Gastrocnemius medialis (tissue), 4 donors: ENCODE measurements at places on chromosomes 12 and 14. TPM values are rescaled to one million over a fixed set of nuclear protein-coding genes. Genes with fewer than 3 reads are reported as not detected.
A peak's percentile ranks its signal among the peaks of the same experiment; 100 is the strongest.

DNA sequence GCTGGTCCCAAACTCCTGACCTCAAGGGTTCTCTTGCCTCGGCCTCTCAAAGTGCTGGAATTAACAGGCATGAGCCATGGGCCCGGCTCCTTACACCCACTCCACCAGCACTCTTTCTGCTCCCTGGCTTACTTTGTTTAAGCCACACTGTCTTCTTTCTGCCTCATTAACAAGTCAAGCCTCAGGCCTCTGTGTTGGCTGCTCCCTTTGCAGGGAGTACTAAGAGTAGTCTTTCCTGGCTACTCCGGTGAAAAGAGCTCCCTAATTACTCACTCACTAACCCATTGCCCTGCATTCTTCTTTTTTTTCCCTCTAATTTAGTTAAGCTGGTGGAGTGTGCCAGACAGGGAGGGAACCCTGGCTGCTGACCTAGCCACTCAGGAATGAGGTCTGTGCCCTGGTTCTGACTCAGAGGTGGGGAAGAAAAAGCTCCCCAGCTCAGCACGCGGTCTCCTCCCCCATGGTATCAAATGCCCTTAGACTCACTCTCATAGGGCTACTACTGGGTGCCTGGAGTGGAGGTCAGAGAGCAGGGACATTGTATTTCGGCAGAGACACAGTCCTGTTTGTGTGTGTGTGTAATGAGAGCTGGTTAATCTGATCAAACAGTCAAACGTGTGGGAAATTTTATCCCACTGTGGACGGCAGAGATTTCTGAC lies 19.8 kb downstream of the GALNT6 start:
- H3K27ac ChIP-seq = peak overlapping the region; percentile 84
- no peak overlapping the region for H3K4me3 ChIP-seq
- DNase-seq = peak; percentile 88
- no peaks in the 10 kb centered on the region for H3K36me3 ChIP-seq
- no peaks in the 10 kb centered on the region for H3K27me3 ChIP-seq

DNA sequence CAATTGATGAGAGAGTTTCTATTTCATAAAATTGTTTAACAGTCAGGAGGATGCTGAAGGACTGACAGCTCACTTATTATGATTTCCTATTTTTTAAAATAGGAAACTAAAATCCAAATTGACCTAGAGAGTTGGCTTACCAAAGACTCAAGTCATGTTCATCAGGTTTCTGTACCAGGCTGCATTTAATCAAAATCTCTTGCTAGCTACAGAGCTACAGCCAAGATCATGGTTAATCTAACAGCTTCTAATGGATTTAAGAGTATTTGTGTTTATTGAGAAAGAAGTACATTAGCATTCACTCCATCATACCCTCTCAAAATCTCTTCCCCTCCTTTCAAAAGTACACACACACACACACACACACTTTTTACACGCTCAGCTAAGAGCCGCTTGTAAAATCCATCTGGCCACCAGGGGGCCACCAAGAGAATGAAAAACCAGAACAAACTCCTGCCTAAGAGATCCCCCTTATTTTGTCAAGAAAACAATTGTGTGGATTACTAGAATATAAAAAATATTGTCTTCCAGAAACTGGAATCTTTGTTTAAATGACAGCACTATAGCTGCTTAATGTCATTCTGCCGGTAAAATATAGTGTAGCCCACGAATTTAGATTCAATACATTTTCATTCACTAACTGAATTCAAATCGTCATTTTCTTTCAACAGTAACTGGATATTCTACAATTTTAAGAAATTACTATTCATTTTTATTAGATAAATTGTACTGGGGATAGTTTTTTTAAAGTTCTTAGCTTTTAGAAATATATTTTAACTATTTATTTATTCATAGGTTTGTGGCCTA lies 334.0 kb downstream of the BTG1 start:
- H3K36me3 ChIP-seq = no peaks in the 10 kb centered on the region
- DNase-seq = peak; percentile 27
- H3K27ac ChIP-seq = no peak overlapping the region
- H3K27me3 ChIP-seq = no peaks in the 10 kb centered on the region
- H3K4me3 ChIP-seq = no peak overlapping the region

- no peak for DNase-seq
- no peaks in the 10 kb centered on the region for H3K36me3 ChIP-seq
- H3K27me3 ChIP-seq = peaks cover 3% of the 10 kb centered on the region
- no peak overlapping the region for H3K27ac ChIP-seq
Measured at GRCh38 chr12:115960-116915, 49.7 kb downstream of the IQSEC3 start.

- H3K27ac ChIP-seq = no peak overlapping the region
- H3K27me3 ChIP-seq = no peaks in the 10 kb centered on the region
- peaks cover 5% of the 10 kb centered on the region for H3K4me1 ChIP-seq
- H3K4me3 ChIP-seq = no peak overlapping the region
- H3K36me3 ChIP-seq = no peaks in the 10 kb centered on the region
- DNase-seq = no peak
Measured at GRCh38 chr12:47028981-47029708, 50.3 kb upstream of the PCED1B start.

- no peaks in the 10 kb centered on the region for H3K27me3 ChIP-seq
- peak; percentile 13 for DNase-seq
- no peak overlapping the region for H3K4me3 ChIP-seq
Measured at GRCh38 chr12:28017126-28017872, 44.8 kb upstream of the PTHLH start.

GRCh38 chr12:57157588-57158173 lies 10.3 kb upstream of the LRP1-AS start:
- no peaks in the 10 kb centered on the region for H3K4me1 ChIP-seq
- H3K4me3 ChIP-seq = no peak overlapping the region
- no peaks in the 10 kb centered on the region for H3K27me3 ChIP-seq
- H3K27ac ChIP-seq = no peak overlapping the region

- no peaks in the 10 kb centered on the region for H3K4me1 ChIP-seq
- no peaks in the 10 kb centered on the region for H3K36me3 ChIP-seq
- peaks cover 11% of the 10 kb centered on the region for H3K27me3 ChIP-seq
- no peak overlapping the region for H3K4me3 ChIP-seq
Measured at GRCh38 chr12:213527-213932, 427 bp downstream of the SLC6A12 start.

GRCh38 chr12:87670448-87670847 lies 358.8 kb downstream of the C12orf50 start:
- no peaks in the 10 kb centered on the region for H3K27me3 ChIP-seq
- no peak overlapping the region for H3K4me3 ChIP-seq
- no peaks in the 10 kb centered on the region for H3K36me3 ChIP-seq
- H3K27ac ChIP-seq = no peak overlapping the region

GRCh38 chr12:75971253-75971652 lies 60.3 kb downstream of the PHLDA1 start:
- DNase-seq = no peak
- H3K4me1 ChIP-seq = no peaks in the 10 kb centered on the region
- H3K27ac ChIP-seq = no peak overlapping the region
- no peak overlapping the region for H3K4me3 ChIP-seq

GRCh38 chr14:74105381-74105780 lies 20.6 kb downstream of the LIN52 start:
- H3K4me1 ChIP-seq = no peaks in the 10 kb centered on the region
- H3K27me3 ChIP-seq = no peaks in the 10 kb centered on the region
- no peak for DNase-seq
- H3K36me3 ChIP-seq = peaks cover 29% of the 10 kb centered on the region
- H3K27ac ChIP-seq = no peak overlapping the region
- no peak overlapping the region for H3K4me3 ChIP-seq

DNA sequence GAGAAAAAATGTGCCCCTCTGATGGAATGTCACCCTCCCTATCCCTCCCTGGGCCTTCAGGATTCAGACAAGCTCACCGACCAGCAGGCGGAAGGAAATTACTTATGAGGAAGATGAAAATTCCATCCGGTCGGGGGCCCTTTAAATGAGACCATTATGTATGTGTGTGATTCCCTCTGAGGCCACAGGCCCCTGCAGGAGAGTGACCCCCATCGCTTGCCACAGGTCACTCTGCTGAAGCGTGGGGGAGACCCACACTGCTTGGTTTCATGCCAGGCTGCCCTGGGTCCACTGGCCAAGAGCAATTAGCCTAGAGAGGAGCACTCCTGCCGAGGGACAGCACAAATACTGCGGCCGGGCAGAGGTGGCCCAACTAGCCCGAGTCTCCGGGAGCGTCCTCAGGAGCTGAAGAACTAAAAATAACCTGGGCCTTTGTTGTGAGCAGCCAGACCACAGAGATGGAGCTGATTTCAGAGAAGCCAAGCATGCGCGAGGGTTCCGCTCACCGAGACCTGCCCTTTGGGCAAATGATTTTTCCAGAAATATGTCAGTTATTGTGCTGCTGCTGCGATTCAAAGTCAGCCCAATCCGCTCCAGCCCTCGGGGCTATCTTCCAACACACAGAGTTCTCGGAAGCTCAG lies 276.4 kb downstream of the DPF3 start:
- peaks cover 58% of the 10 kb centered on the region for H3K4me1 ChIP-seq
- peak; percentile 40 for DNase-seq
- H3K27ac ChIP-seq = peak overlapping the region; percentile 84
- H3K4me3 ChIP-seq = peak overlapping the region; percentile 10
- H3K36me3 ChIP-seq = no peaks in the 10 kb centered on the region

DNA sequence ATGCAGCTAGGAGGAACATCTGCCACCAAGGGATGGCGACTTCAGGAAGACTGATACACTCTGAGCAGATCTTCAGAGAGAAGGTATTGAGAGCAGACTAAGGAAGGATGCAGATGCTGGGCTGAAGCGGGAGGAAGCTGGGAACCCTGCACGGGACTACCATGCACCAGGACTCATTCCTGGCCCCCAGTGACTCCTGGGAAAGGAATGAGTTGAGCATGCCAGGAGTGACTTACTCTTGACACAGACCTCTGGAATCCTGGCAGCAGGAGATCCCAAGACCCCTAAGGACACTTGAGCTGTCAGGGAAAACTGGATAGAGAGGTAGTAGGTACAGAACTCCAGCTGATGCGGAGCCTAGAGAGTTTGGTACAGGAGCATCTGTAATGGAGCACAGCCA lies 336.1 kb downstream of the RPS29 start:
- no peak for DNase-seq
- H3K27ac ChIP-seq = no peak overlapping the region
- no peaks in the 10 kb centered on the region for H3K4me1 ChIP-seq
- no peaks in the 10 kb centered on the region for H3K27me3 ChIP-seq
- H3K4me3 ChIP-seq = no peak overlapping the region
- no peaks in the 10 kb centered on the region for H3K36me3 ChIP-seq

- no peaks in the 10 kb centered on the region for H3K36me3 ChIP-seq
- H3K27me3 ChIP-seq = no peaks in the 10 kb centered on the region
- DNase-seq = no peak
Measured at GRCh38 chr12:29711381-29711780, 72.4 kb downstream of the TMTC1 start.

GRCh38 chr12:111056618-111057521 lies 136.5 kb upstream of the MYL2 start:
- H3K27me3 ChIP-seq = no peaks in the 10 kb centered on the region
- no peaks in the 10 kb centered on the region for H3K36me3 ChIP-seq
- no peaks in the 10 kb centered on the region for H3K4me1 ChIP-seq
- H3K4me3 ChIP-seq = no peak overlapping the region
- no peak for DNase-seq

- no peaks in the 10 kb centered on the region for H3K36me3 ChIP-seq
- H3K27me3 ChIP-seq = no peaks in the 10 kb centered on the region
- H3K4me1 ChIP-seq = peaks cover 6% of the 10 kb centered on the region
- no peak overlapping the region for H3K27ac ChIP-seq
- DNase-seq = no peak
- no peak overlapping the region for H3K4me3 ChIP-seq
Measured at GRCh38 chr12:69412655-69413054, 53.1 kb downstream of the YEATS4 start.

GRCh38 chr14:100362311-100362927 lies 39.3 kb downstream of the SLC25A47 start:
- no peaks in the 10 kb centered on the region for H3K4me1 ChIP-seq
- H3K27ac ChIP-seq = no peak overlapping the region
- peaks cover 68% of the 10 kb centered on the region for H3K36me3 ChIP-seq
- no peaks in the 10 kb centered on the region for H3K27me3 ChIP-seq
- no peak for DNase-seq
- H3K4me3 ChIP-seq = no peak overlapping the region

GRCh38 chr14:32202491-32202997 lies 525 bp downstream of the RNU6-8 start:
- no peaks in the 10 kb centered on the region for H3K36me3 ChIP-seq
- no peaks in the 10 kb centered on the region for H3K27me3 ChIP-seq
- H3K4me3 ChIP-seq = peak overlapping the region; percentile 95
- peaks cover 11% of the 10 kb centered on the region for H3K4me1 ChIP-seq
- peak overlapping the region; percentile 96 for H3K27ac ChIP-seq
- DNase-seq = no peak

GRCh38 chr14:96001866-96002497 lies 37.2 kb upstream of the C14orf132 start:
- no peak overlapping the region for H3K27ac ChIP-seq
- peaks cover 8% of the 10 kb centered on the region for H3K27me3 ChIP-seq
- H3K4me1 ChIP-seq = no peaks in the 10 kb centered on the region
- DNase-seq = no peak

Gene RNU4-1
- not detected for total RNA-seq

Gene FANCM
- total RNA-seq = 2.3 TPM

Gene C12orf56
- total RNA-seq = not detected

Gene ABHD4
- 17.1 TPM for total RNA-seq

Gene KCNK13
- not detected for total RNA-seq

Gene C12orf60
- not detected for total RNA-seq

Gene CMAS
- total RNA-seq = 33.4 TPM

Gene TAS2R7
- total RNA-seq = not detected
